ENCODE measurements at places on chromosomes 13 and 19.

- DNase-seq = no peak
Measured at GRCh38 chr13:106314417-106314816, 221.0 kb downstream of the EFNB2 start.

DNA sequence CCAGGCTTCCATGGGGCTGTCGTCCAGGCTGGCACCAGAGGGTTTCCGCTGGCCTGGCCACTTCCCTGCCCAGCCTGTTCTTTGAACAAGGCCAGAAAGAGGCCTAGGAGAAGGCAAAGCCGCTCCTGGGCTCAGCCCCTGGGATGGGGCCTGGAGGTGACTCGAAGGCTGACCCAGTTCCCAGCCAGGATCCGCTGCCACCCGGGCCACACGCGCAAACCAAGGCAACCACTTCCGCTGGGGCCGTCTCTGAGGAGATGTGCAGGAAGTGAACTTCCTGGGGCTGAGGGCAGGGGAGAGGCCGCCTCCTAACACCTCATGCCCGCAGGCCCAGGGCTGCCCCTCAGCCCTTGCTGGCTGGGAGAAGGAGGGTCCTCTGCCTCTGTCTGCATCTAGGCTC is 15.2 kb downstream of the PLEKHF1 start:
- DNase-seq = peak; percentile 86

- DNase-seq = no peak
Measured at GRCh38 chr19:54357381-54357780, 7.3 kb downstream of the LAIR1 start.

- no peak for DNase-seq
Measured at GRCh38 chr19:53696951-53697350, 65.2 kb downstream of the DPRX start.

DNA sequence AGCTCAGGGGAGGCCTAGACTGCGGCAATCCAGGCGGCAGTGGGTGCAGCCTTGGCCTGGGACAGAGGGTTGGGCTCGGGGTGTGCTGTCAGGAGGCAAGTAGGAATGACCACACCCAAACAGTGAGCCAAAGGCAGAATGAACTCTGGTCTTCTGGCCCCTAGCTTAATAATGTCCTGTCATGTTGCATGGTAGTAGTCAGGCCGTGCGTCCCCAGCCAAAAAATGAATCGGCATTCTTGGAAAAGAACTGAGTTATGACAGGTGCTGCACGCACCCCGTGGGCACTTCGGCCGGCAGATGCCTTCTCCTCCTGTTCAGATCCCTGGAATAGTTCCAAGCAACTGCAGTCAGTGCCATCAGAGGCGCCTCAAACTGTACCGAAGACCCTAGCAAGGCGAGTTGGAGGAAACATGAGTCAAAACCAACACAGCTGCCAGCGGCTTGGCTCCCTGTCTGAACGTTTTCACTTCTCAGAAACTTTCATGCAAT is 55.9 kb downstream of the ATP7B start:
- DNase-seq = no peak

DNA sequence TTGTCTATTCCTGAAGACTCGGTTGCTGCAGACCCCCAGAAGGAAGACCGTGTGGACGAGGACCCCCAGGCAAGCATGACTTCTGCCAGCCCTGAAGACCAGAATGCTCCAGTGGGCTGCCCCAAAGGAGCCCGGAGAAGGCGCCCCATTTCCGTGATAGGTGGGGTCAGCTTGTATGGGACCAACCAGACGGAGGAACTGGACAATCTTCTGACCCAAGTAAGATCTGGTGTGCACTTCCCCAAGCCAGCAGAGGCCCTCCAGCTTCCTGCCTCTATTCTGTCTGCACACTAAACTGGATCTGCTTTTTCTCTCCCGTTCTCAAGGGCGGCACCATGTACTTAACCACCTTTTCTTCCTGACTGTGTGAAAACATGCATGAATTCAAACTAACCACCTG is 59.8 kb upstream of the C1QTNF9 start:
- DNase-seq = no peak

GRCh38 chr13:37168151-37168550 is 62.7 kb upstream of the CSNK1A1L start:
- DNase-seq = no peak

DNA sequence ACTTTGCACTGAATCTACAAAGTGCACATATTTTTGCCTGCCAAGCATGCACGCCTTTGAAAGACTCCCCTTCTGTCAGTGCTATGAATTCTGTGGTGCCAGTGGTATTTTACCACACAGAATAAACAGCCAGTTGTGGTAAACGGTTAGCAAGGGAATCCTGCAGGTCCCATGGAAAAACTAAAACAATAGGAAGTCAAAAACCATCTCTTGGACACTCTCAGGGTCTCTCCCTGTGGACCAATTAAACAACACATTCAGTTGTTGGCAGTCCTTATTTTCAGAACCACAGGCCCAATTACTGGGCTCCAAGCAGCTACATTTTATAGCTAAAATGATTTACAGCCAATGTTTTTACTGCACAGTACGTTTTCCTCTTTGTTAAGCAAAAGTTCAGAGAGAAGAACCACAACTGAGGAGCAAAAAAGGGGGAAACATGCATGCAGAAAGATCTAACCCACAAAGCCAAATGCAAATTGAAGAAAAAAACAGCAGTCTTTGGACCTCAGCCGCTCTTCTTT is 116.9 kb downstream of the KCTD12 start:
- DNase-seq = no peak

DNA sequence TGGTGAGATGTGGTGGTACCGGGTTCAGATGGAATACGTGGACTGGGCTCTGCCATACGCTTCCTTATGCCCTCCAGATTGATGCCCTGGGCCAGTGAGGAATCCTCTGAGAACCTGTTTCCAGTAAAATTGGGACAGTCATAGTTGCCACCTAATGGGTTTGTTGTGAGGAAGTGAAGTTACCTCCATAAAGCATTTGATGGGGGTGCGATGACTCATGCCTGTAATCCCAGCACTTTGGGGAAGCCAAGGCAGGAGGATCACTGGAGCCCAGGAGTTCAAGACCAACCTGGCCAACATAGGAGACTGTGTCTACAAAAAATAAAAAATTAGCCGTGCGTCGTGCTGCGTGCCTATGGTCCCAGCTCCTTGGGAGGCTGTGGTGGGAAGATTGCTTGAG is 4.8 kb downstream of the SNRPA start:
- no peak for DNase-seq
